ENCODE measurements at places on chromosomes 7 and 10. TPM values are rescaled to one million over a fixed set of nuclear protein-coding genes. Genes with fewer than 3 reads are reported as not detected.

Gene CUL2
- 34.3 TPM for total RNA-seq

Gene RNF32
- total RNA-seq: 3.4 TPM

Gene MBL2
- not detected for total RNA-seq

Gene CCL24
- total RNA-seq: not detected

Gene GIMAP8
- total RNA-seq: 25.1 TPM

Gene DENND2A
- not detected for total RNA-seq

Gene SLC35G1
- 2.9 TPM for total RNA-seq

DNA sequence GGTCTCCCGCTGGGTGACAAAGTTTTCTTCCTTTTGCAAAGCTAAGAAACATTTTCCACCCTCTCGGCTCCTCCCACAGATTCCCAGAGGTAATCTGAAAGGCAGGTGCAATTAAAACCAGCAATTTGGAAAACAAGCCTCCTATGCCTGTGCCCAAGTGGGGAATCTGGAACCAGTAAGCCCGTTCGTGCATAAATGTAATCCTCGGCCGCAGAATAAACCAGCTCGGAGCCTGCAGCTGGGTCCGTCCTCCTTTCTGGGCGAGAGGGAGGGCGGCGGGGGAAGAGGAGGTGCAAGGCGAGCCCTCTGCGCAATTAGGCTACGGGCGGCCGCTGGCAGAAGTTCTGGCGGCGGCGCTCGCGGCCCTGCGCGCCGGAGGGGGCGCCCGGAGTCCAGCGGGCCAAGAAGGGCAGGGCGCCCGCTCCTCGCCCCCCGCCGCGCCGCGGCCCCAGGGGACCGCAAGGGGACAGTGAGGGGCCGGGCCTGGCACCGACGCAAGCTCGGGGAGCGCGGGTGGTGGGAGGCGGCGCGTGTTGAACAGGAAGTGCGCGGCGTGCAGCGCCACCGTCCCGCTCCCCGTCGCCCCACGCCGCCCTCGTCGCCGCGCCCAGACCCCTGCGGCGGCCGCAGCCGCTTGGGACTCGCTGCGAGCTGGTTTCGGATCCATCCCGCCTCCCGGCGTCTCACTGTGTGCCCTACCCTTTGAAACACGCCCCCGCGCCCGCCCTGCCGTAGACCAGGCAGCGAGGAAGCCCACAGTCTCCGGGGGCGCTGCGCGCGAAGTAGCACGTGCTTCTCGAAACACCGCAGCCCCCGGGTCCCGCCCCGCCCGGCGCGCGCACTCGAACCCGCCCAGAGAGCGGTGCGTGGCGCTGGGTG, at the start of gene PRKAG2:
Gene PRKAG2, minus strand, starts transcription at position 217 of the 879 bp plus-strand sequence. CDS start 495 bp downstream, outside the sequence.
- peak; percentile 70 for DNase-seq

- DNase-seq: peak; percentile 18
Measured at GRCh38 chr7:135160098-135160857, 10.2 kb downstream of the CYREN start.

DNA sequence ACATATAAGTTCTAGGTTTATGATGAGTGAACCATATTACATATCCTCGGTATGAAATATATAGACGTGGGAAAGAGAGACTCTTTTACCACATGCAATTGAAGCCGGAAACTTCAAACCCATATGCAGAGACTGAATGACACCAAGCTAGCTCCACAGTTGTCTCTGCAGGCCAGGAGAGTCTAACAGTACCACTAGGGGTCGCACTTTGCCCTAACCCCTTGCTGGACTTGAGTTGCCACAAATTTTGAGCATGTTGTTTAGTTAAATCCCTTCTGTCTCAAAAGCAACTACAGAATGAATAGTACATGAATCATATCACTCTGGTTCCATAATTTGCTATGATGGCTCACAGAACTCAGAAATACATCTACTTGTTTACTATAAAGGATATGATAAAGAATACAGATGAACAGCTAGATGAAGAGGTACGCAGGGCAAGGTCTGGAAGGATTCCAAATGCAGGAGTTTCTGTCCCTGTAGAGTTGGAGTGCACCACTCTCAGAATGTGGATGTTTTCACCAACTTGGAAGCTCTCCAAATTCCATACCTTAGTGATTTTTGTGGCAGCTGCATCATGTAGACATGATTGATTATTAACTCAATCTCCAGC, 112.4 kb upstream of the YAE1 start:
- peak; percentile 62 for DNase-seq

DNA sequence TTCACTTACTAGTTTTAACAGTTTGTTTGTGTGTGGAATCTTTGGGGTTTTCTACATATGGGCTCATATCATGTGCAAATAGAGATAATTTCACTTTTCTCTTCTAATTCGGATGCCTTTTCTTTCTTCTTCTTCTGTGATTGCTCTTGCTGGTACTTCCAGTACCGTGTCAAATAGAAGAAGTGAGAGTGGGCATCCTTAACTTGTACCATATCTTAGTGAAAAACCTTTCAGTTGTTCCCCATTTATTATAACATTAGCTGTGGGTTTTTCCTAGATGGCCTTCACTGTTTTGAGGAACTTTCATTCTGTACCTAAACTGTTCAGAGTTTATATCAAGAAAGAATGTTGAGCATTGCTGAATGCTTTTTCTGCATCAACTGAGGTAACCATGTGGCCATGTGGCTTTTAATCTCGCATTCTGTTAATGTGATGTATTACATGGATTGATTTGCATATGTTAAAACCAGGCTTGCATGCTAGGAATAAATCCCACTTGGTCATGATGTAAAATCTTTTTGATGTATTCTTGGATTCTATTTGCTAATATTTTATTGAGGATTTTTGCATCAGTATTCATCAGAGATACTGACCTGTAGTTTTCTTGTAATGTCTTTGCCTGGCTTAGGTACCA, 78.7 kb downstream of the FAM107B start:
- DNase-seq: no peak

DNA sequence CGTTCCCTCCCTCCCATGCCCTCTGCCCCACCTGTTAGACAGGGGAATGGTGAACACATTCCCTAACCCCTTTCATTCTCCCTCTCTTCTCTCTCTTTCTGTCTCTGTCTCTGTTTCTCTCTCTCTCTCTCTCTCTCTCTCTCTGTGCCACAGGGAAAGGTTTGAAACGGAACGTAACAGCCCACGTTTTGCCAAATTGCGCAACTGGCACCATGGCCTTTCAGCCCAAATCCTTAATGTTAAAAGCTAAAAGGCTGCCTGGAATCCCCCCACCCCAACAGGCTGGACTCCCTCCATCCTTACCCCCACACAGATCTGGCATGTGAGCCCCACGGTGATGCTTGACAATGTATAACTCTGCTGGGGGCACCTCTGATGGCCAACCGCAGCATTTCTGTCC, 30.8 kb downstream of the LDB3 start:
- DNase-seq: no peak

DNA sequence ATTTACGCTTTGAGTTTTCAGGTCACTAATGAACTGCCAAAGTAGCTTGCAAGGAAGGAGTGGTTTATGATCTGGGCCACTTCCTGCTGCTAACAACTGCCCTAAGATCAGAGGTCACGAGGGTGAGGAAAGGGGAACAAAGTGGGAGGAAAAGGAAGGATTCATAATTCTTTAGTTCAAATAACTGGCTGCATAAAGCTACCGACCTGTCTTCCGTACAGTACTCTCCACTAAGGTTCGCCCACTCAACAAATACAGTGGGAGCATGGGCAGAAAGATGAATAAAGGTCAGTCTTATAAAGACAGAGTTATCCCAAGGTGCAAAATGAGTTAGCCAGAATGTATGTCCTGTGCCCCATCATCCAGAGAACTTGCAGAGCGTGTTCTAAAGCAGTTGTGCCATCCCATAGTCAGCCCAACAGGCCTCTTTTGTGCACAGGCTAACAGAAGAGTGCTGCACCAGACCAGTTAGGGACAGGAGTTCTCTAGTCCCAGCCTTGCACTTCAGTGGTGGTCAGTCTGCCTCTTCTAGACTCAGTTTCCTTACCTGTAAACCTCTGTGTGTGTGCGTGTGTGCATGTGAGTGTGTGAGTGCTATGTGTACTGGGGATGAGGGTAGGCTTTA, 65.9 kb downstream of the CREB3L2 start:
- DNase-seq: peak; percentile 27

DNA sequence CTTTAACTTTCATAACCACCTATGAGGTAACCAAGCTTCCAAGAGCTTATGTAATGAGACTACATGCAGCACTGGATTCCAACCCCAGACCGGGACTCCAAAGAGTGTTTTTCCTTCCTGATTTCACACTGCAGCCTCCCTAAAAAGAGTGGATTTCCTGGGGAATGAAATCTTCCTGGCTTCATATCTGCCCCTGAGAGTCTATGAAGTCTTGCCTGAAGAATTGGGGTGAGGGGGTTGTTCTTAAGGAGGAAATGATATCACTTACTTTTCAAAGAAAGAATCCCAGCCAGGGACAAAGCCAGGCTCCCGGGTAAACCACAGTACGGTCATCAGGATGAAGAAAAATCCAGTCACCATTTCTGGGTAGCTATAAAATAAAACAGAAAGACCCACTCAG, 29.7 kb downstream of the STMP1 start:
- DNase-seq: no peak

- no peak for DNase-seq
Measured at GRCh38 chr10:30625080-30625479, 4.5 kb downstream of the LYZL2 start.

DNA sequence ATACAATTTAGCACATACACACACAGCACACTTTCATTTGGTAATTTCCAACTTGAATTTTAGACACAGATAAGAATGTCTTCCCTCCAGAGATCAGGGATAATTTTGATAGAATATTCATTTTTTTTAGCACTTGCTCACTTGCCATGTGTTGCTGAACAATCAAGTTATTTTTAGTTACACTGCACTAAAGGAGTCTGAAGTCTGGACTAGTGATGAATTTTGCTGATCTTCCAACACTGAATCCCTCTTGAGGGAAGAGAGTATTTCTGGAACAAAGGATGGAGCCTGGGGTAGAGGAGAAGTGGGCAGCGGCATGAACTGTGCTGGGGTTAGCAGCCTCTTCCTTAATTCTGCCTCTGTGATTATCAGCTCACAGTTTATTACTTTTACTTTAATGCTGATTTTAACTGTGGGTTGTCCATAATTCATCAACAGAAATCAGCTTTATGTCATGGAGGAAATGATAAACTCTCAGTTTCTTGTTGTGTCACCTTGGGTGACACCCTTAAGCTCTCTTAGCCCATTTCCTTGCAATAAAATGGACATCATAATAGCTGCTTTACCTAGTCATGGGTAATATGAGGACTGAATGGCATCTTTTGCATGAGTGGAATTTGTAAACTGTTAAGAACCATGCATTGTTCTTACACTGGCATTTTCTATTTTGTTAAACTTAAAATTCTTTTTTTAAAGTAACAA, 32.1 kb downstream of the SGPL1 start:
- DNase-seq: no peak

GRCh38 chr10:107814865-107815487, 650.5 kb upstream of the SORCS1 start:
- no peak for DNase-seq

DNA sequence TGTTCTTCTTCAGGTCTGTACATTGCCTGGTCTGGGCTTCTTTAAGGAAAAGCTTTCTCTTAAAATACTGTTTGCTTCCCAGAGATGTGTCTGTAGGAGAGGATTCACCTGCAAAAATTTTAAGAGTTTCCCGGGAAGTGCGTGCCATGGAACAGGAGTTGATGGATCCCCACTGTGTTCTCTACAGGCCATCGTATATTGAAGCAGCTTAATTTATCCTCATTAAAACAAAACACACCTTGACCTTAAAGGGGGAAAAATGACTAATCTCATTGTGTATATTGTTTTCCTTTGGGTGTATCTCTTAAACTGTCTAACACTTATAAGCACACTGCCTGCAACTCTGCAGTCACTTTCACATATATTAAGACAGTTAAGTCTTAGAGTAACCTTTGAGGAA, 111.4 kb downstream of the ST7 start:
- no peak for DNase-seq

DNA sequence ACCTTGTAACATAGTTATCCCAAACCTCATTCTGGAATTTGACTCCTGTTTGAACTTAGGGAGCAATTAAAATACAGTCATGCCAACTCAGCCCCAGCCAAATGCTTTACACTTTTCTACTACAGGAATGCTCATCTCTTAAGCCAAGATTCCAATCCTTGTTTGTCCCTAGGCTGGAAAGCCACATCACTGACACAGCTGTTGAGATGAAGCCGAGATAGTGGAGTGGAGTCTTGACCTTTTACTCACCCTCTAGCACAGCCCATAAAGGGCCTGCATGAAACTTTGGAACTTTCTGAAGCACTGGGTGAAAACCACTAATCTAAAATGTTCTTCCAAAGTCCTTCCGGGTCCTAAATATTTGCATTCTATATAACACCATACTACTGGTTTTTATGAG, 247.3 kb downstream of the ETV1 start:
- no peak for DNase-seq

DNA sequence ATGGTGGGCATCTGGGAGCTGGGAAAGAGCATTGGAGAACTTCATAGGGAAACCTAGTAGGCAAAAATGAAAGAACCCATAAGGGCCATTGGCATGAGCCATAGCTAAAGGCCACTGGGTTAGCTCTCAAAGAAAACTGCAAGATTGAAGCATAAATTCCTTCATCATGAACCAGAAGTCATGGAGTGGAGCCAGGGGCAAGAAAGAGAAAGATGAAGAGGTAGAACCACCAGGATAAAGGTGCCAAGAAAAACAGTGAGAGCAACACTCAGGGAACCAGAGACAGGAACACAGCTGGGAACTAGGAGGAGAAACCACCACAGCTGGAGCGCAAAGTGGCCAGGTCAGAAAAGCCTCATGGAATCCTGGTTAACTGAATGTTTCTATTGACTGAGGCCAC, 11.5 kb upstream of the SGMS1 start:
- no peak for DNase-seq

DNA sequence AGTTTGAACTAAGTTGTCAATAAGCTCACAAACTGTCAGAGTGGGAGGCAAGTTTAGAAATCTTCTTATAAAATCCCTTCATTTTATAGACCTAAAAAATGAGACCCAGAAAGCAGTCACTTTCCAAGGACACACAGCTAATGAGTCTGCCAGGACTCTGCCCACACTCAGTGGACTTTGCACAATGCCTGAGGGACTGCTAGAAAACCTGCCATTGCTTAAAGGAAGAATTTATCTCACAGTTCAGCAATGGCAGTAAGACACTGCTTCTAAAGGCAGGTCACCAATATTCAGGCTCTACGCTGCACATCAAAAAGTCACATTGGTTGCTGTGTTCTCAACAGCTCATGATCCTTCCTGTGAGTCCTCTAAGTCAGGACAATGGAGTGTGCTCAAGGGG, 698.1 kb downstream of the GRID1 start:
- DNase-seq: no peak

GRCh38 chr10:75295868-75296441, 60.2 kb upstream of the COMTD1 start:
- DNase-seq: no peak

- DNase-seq: no peak
Measured at GRCh38 chr10:89341649-89342048, 13.9 kb downstream of the IFIT3 start.

GRCh38 chr10:21173802-21174714, 276.9 kb upstream of the NEBL start:
- no peak for DNase-seq

Measured in activated CD4-positive, alpha-beta memory T cell treated with anti-CD3 and anti-CD28 coated beads, Interleukin-2, amount 10 ng/mL, durations not matched to agents 7 days and 5 days (primary cell).